ENCODE measurements at places on chromosomes 2 and 18.

DNA sequence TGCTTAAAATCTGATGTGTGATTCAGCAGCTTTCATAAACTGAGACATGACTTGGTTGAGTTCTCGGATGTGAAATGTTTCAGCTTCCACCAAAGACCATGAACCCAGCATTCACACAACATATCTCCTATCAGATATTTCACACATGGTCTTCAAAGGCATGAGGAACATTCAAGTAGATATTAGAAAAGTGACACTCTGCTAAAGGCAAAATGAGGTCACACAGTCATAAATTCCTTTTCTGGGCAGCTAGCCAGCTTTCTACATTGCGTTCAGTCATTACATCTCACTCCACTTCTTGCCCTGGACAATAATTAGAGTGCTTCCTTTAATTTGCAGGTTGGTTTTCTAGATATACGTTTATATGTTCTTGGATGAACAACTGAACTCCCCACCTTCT is 96.7 kb downstream of the GAREM1 start:
- DNase-seq, result no peak

- DNase-seq, result no peak
These were observed 256.2 kb downstream of the SATB2 start for GRCh38 chr2:199201539-199201938.

DNA sequence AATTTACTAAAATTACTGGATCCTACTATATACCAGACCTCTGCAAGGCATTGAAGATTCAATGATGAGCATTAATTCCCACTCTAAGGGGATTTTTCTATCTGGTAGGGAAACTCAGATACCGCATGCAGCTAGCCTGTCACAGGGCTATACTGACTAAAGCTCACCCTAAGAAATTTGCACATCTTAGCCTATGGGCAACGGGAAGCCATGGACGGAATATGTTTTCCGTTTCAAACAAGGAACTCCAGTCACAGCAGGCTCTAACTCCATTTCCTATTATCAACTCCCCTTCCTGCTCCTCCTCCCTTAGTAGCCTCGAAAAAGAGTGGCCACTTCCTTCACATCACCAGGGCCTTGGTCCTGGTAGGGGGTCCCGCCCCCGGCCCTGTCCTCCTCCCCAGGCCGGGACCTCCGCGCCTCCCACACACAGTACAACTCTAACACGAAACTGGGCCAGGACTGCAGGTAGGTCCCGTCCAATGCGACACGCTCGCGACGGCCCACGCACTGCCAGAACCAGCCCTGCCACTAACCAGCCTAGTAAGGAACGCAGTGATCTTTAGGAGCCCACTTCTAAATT is 659 bp upstream of the COX5B start:
- no peak for DNase-seq

- DNase-seq, result no peak
These were observed 12.8 kb upstream of the GALNT5 start for GRCh38 chr2:157244691-157245090.

GRCh38 chr2:208072250-208072892 is 47.0 kb upstream of the PLEKHM3 start:
- peak; percentile 50 for DNase-seq

- DNase-seq, result no peak
These were observed 123.5 kb upstream of the PELI1 start for GRCh38 chr2:64267699-64268098.

- no peak for DNase-seq
These were observed 267.9 kb downstream of the SOX11 start for GRCh38 chr2:5959836-5960820.

- no peak for DNase-seq
These were observed 24.6 kb upstream of the SPP2 start for GRCh38 chr2:234025891-234026401.

GRCh38 chr2:218814540-218815243 is 16.9 kb downstream of the PRKAG3 start:
- no peak for DNase-seq

DNA sequence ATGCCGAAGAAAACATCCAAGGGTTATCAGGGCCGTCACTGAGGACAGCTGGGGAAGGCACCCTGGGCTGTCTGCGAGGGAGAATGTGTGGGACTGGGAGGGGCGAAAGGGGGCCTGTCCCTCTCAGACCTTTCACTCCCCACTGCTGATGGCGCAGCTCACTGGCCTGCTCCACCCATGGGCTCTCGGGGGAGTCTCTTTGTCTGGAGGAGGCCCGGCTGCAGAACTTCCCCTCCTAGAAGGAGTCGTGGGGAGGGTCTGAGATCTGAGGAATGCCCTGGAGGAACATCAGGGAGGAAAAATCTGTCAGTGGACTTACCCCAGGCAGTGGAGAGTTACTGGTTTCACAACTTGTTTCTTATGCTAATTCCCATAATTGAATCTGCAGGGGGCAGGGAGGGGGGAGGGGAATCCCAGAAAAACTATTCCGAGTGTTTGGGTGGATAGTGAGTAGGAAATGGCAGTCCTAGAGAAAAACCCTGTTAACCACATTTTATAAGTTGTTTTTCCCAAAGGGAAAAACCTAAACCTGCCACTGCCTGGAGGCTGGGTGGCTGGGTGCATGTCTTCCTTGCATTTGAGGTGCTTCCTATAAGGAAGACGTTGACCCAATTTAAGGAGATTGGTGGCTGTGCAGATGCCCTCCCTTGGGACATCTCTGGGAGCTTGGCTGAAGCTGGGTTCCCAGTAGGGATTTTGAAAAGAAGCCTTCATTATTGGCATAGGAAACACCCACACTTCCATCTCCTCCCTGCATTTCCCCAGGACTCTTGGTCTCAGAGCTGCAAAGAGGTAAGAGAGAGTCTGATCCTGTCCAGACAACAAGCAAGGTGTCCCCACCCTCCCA is 11.7 kb upstream of the SEMA4C start:
- no peak for DNase-seq

- DNase-seq, result no peak
These were observed 313.5 kb upstream of the SLC39A10 start for GRCh38 chr2:195343540-195343939.

GRCh38 chr2:216950547-216950946 is 90.7 kb upstream of the TNP1 start:
- DNase-seq, result no peak
